Effector memory CD8-positive, alpha-beta T cell (primary cell): ENCODE measurements at places on chromosomes 11 and 22.
A peak's percentile ranks its signal among the peaks of the same experiment; 100 is the strongest.

DNA sequence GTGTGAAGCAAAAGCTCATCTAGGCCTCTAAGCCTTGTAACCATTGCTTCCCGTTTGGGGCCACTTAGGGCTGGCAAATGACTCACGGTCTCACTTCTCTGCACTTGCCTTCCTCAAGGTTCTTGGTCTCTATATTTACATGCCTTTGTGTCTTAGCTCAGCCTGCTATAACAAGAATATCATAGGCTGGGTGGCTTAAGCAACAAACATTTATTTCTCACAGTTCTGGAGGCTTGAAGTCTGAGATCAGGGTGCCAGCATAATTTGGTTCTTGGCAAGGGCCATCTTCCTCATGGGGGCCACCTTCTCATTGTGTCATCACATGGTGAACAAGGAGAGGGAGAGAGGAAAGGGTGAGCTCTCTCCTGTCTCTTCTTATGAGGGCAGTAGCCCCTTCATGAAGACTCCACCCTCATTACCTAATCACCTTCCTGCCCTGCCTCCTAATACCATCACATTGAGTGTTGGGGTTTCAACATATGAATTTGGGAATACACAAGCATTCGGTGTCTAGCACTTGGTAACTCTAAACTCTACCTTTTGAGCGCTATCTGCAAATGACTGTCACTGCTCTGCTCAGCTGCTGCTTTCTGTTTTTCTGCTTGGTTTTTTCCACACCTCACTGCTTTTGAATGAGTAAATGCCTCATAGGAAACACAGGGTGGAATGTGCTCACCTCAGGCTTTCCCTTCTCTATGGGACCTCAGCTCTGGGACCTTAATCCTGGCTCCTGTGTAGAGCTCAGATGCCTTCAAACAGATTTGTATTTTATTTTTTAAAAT, 16.2 kb upstream of the ME3 start:
- DNase-seq = no peak

GRCh38 chr11:75986966-75987365, 172.0 kb downstream of the UVRAG start:
- DNase-seq = no peak

- DNase-seq = peak; percentile 2
Measured at GRCh38 chr11:108697872-108698473, 33.1 kb downstream of the DDX10 start.

- no peak for DNase-seq
Measured at GRCh38 chr11:112610996-112611750, 350.0 kb upstream of the NCAM1 start.

DNA sequence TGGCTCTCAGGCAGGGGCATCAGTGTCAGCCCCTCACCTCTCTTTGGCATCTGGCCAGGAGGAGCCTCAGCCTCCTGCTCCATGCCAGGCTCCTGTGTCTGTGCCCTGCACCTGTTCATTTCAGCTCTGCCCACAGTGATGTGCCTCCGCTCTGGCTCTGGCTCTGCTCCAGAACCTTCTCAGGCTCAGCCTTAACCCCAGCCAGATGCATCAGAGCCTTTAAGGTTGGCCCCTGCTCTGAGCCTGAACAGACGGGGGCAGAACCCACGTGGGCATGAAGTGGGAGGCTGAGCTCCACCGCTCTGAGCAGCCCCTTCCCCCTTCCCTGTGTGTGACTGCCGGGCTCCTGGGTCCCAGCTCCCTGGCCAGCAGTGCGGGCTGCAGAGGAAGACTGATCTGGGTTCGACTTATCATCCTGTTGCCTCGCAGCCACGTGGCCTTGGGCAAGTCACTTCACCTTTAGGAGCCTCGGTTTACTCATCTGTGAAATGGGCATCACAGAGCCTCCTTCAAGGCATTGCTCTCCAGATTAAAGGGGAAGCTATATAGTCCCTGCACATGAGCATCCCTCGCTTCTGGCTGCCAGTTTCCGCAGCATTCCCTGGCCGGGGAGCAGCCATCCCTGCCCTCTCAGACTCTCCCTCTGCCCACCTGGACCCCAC, 44.7 kb upstream of the RTL6 start:
- DNase-seq = no peak

GRCh38 chr11:59728913-59729312, 15.3 kb upstream of the OR10V1 start:
- DNase-seq = peak; percentile 12

- DNase-seq = no peak
Measured at GRCh38 chr11:6099577-6099976, 7.9 kb upstream of the OR56B4 start.
